Activated T-helper 1 cell treated with Interleukin-2 at 50 U/mL for 16 hours (primary cell): ENCODE measurements at places on chromosomes 2 and 18.

- no peak for DNase-seq
Observed at GRCh38 chr18:24633121-24633520, 172.7 kb downstream of the HRH4 start.

DNA sequence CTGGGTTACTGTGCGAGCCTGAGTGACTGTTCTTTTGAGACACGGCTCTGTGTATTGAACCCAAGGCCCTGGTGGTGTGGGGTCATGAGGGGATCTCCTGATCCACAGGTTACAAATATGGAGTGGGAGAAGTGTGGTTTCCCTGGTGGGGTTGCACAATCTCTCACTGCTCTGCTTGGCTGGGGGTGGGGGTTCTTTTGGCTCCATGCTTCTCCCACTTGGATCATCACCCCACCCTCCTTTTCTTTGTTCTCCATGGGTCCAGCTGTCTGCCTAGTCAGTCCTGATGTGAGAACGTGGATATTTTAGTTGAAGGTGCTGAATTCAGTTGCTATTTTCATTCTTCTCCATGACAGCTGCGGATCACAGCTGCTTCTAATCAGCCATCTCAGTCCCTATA is 37.8 kb downstream of the AGPS start:
- no peak for DNase-seq

GRCh38 chr2:102313025-102313424 is 1.7 kb downstream of the IL1RL1 start:
- no peak for DNase-seq

DNA sequence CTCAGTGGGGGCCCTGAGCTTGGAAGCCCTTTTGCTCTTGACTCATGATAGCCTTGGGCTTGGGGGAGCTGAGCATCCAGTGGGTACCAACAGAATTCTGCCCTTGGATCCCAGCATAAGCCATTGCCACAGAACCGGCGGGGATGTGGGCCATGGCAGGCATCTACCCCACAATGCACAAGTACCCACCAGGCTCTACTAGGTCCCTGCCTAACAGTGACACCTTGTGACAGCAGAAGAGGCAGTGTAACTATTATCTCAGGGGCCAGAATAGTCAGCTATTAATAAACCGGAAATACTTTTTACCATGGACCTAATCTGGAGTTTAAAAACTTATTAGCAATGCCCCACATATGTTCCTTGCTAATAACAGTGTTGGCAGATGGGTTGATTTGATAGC is 397.2 kb downstream of the TMEM182 start:
- DNase-seq = no peak
